Mammary epithelial cell (primary cell): ENCODE measurements at places on chromosomes 11 and 22.

DNA sequence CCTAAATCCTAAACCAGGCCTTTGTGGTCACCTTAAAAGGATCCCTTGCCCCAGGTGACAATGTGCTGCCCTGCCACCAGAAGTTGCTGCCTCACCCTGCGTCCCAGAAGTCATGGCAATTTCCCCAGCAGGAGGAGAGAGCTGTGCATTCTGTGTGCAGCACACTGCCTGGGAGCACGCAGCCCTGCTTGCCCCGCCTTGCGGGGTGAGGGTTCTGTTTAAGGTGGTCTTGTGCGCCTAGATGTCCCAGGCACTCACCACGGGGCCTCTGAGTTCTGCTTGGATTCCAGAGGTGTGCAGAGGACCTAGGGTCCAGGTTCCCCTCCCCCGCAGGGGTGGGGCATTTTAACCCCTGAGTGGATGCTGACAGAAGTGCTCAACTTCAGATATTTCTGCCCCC is 95.0 kb downstream of the GRAMD1B start:
- no peak for DNase-seq

GRCh38 chr11:44324749-44325525 is 15.0 kb upstream of the ALX4 start:
- DNase-seq: no peak

DNA sequence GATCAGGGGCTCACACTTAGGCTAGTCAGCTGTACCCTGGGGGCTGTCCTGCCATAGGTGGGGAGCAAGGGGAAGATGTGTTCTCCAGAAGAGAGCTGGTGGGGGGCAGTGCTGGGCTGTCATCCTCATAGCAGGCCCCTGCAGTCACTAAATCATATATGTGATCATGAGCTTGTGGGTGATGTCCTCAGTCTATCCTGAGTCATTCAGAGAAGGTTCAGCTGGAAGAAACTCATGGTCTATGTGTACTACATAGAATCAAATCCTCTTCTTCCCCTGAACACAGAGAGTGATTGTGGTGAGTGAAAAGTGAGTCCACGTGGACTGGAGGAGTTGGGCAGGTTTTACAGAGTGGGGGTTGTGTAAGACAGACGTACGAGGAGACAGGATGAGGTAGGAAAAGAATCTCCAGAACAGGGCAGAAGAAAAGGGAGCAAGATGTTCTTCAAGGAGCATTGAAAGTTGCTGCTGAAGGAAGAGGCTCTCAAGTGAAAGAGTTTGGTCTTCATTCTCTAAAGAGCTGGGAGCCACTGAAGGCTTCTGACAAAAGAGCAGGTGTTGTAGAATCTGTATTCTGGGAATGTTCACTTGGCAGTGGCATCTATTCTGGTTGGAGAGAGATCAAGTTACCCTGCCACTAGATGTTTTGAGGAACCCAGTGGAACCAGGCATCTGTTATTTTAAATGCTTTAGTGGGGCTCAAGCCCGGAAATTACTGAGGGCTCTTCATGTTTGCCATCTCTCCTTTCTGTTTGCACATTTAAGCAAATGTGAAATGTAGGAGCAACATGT is 68.9 kb downstream of the C22orf31 start:
- no peak for DNase-seq

GRCh38 chr22:37709445-37709765 is 12.6 kb downstream of the TRIOBP start:
- DNase-seq: no peak

GRCh38 chr11:64096835-64097234 is 61.1 kb downstream of the FLRT1 start:
- no peak for DNase-seq
